Liver (tissue), 10 donors: ENCODE measurements at places on chromosomes 16 and 17. TPM values are rescaled to one million over a fixed set of nuclear protein-coding genes. Genes with fewer than 3 reads are reported as not detected.

DNA sequence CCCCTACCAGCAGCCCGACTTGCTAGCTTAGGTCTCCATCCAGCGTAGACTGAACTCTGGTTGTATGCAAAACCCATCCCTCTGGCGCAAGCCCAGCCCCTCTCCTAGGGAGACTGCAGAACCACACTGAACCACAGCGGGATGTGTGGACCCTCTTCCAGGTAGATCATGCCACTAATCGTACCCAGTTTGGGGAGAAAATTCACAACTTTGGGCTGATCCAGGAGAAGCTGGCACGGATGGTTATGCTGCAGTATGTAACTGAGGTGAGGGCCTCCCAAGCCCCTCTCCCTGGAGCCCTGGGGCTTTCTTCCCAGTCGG is 3.2 kb downstream of the ACADVL start:
- no peak overlapping the region for H3K27ac ChIP-seq
- H3K4me3 ChIP-seq = no peak overlapping the region
- peaks cover 14% of the 10 kb centered on the region for H3K36me3 ChIP-seq
- no peak for DNase-seq
- no peaks in the 10 kb centered on the region for H3K27me3 ChIP-seq

Gene ARHGAP44
- total RNA-seq = 0.14 TPM

DNA sequence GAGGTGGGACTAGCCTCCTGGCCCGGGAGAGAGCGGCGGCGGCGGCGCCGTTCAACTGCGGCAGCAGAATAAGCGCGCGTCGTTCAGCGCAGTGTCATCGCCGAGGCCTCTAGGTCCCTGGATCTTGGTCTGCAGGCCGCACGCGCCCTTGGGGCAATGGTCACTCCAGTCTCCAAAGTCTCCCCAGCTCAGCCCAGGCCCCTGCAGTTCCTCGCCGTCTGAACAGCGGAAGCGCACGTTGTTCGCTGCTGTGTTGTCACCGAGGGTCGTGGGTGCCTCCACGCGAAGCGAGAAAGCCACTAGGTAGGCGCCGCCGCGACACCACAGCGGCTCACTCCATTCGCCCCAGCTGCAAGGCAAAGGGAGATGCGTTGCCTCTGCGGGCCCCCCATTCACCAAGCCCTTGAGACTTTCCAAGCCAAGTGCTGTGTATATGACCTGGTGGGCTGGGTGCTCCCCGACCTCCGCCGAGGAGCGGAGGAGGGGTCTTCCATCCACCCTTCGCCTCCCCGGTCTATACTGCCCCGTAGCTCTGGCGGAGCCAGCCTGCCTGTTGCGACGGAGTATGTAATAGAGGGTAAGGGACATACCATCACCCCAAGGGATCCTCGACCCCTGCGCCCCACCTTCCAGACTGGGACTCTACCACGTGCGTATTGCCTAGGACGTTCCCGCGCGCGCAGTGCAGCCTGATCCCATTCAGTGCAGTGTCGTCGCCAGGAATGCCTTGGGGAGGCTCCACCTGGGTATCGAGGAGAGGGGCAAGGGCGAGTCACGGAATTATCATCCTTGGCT is 656 bp downstream of the VMO1 start:
- no peaks in the 10 kb centered on the region for H3K36me3 ChIP-seq
- peak overlapping the region; percentile 49 for H3K27ac ChIP-seq
- peaks cover 3% of the 10 kb centered on the region for H3K4me1 ChIP-seq
- H3K27me3 ChIP-seq = no peaks in the 10 kb centered on the region
- no peak overlapping the region for H3K4me3 ChIP-seq

- DNase-seq = no peak
- H3K27ac ChIP-seq = no peak overlapping the region
- no peak overlapping the region for H3K4me3 ChIP-seq
- no peaks in the 10 kb centered on the region for H3K36me3 ChIP-seq
- H3K4me1 ChIP-seq = no peaks in the 10 kb centered on the region
- no peaks in the 10 kb centered on the region for H3K27me3 ChIP-seq
Observed at GRCh38 chr16:16021646-16021987, 72.2 kb downstream of the ABCC1 start.

DNA sequence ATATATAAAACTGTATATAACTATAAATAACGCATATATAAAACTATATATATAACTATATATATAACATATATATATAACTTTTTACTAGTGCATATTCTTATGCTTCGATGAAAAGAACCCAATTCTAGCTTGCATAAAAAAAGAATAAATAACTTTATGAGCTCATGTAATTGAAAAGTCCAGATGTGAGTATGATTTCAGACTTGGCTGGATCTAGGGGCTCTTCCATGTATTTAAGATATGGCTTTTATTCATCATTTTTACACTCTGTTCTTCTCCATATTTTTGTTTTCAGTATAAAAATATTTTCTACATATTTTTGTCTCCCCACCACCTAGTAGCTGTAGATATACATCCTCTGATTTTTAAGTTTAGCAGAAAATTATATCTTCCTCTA is 417.5 kb downstream of the CDH11 start:
- no peaks in the 10 kb centered on the region for H3K4me1 ChIP-seq
- no peaks in the 10 kb centered on the region for H3K36me3 ChIP-seq
- H3K4me3 ChIP-seq = no peak overlapping the region
- no peak for DNase-seq
- no peaks in the 10 kb centered on the region for H3K27me3 ChIP-seq

GRCh38 chr17:62761884-62762283 is 46.2 kb downstream of the MARCHF10 start:
- no peaks in the 10 kb centered on the region for H3K4me1 ChIP-seq
- no peak for DNase-seq
- H3K36me3 ChIP-seq = no peaks in the 10 kb centered on the region
- H3K4me3 ChIP-seq = no peak overlapping the region

Gene NXN
- 4.2 TPM for total RNA-seq

Gene TBC1D28
- not detected for total RNA-seq

Gene KAT2A
- 14.4 TPM for total RNA-seq

- peak within 1 kb of the TSS; percentile 95 for H3K4me3 ChIP-seq
- no peaks in the 10 kb centered on the region for H3K27me3 ChIP-seq
- peaks cover 8% of the 10 kb centered on the region for H3K4me1 ChIP-seq
- peaks cover 10% of the 10 kb centered on the region for H3K36me3 ChIP-seq
- H3K27ac ChIP-seq = peak within 1 kb of the TSS; percentile 98
- DNase-seq = peak; percentile 84
Observed at GRCh38 chr17:8162233-8162996, at the start of gene VAMP2. VAMP2 (minus strand) TSS chr17:8162948; CDS start chr17:8162879, 69 bp downstream.

Gene AGRP
- total RNA-seq = not detected

GRCh38 chr17:613725-614124 is 100.9 kb downstream of the VPS53 start:
- H3K27me3 ChIP-seq = no peaks in the 10 kb centered on the region
- peaks cover 16% of the 10 kb centered on the region for H3K36me3 ChIP-seq
- no peak overlapping the region for H3K4me3 ChIP-seq
- no peak for DNase-seq

- peak overlapping the region; percentile 14 for H3K27ac ChIP-seq
- no peaks in the 10 kb centered on the region for H3K36me3 ChIP-seq
- no peaks in the 10 kb centered on the region for H3K4me1 ChIP-seq
- no peak overlapping the region for H3K4me3 ChIP-seq
Observed at GRCh38 chr16:77211880-77212740, 12.9 kb downstream of the SYCE1L start.

Gene TMEM98
- 13.7 TPM for total RNA-seq

- no peak overlapping the region for H3K4me3 ChIP-seq
- no peak for DNase-seq
- H3K27ac ChIP-seq = no peak overlapping the region
- H3K27me3 ChIP-seq = no peaks in the 10 kb centered on the region
Observed at GRCh38 chr17:80761110-80761871, 216.7 kb downstream of the RPTOR start.

- H3K36me3 ChIP-seq = no peaks in the 10 kb centered on the region
- DNase-seq = no peak
- no peak overlapping the region for H3K4me3 ChIP-seq
- H3K27me3 ChIP-seq = no peaks in the 10 kb centered on the region
- H3K4me1 ChIP-seq = no peaks in the 10 kb centered on the region
Observed at GRCh38 chr17:22503322-22503899, 811.1 kb downstream of the KCNJ18 start.

GRCh38 chr16:27963471-27963965 is 100.0 kb downstream of the GSG1L start:
- H3K27me3 ChIP-seq = no peaks in the 10 kb centered on the region
- H3K4me1 ChIP-seq = no peaks in the 10 kb centered on the region
- no peak overlapping the region for H3K4me3 ChIP-seq
- no peaks in the 10 kb centered on the region for H3K36me3 ChIP-seq

Gene MYH1
- 0.14 TPM for total RNA-seq
